ENCODE measurements at places on chromosomes 5 and 9.

DNA sequence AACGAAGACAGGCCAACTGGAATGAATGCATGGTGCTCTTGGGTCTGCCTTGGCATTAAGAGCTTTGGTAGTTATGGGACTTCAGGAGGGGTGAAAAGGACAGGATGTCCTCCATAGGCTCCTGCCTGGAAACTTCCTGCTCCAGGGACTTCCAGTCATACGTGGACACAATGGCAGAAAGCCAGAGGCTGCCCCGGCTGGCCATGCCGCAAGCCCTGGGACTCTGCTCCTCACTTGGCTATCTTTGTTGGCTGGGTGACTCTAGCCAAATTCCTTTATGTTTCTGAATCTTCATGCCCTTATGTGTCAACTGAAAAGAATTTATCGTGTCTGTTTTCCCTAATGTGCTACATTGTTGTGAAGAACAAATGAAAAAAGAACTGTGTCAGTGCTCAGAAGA lies 136.9 kb downstream of the SIL1 start:
- peak; percentile 74 for DNase-seq

- DNase-seq, result no peak
These were observed 16.7 kb downstream of the NXNL2 start for GRCh38 chr9:88551546-88552137.

DNA sequence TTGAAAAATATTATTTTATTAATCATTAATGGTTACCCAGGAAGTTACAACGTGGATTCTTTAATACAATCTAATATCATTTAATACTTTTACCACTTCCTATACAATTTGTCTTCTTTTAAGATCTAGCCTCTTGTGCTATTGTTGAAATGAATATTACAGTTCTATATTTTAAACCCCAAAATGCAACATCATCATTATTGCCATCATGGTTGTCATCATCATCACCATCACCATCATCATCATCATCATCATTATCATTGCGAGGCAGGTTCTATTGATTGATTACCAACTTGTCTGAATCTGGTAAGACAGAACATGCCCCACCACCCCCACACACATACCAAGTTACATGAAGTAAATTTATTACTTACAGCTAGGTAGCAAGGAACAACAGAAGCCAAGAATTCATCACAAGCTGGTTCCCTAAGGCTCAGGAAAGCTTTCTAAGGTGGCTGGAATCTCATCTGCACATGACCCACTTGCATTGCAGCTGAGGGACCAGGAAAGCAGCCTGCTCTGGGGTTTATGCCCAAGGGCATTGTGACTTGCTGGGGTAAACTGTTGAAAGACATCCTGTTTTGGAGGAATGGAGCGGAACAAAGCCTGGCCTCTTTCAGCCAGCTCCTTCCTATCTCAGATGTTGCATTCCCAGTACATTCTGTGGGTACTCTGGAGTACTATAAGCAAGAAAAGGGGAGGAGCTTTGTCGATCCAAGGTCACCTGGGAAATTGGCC lies 418.1 kb downstream of the PRR16 start:
- no peak for DNase-seq

- DNase-seq, result peak; percentile 55
These were observed 6.7 kb downstream of the PTGS1 start for GRCh38 chr9:122377241-122378164.

Measured in sigmoid colon (tissue), 7 donors.